Activated naive CD4-positive, alpha-beta T cell treated with Interleukin-2 at 50 U/mL for 16 hours (primary cell): ENCODE measurements at places on chromosomes 3 and 15.

DNA sequence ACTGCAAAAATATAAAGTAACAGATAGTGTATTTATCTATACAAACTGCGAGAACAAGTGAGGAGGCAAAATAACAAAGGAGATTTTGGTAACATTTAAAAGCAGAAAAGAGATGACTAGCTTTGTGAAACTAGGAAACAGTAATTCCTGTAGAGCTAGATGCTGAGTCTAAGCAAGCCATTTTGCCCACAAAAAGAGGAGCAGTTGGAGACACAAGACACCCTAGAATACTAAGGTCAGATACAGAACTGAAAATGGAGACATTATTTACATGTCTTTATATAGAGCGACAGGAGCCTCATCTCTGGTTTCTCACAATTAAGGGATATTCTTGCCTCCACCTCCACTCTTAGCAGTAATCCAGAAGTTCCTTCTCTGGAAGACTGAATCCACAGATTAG lies 732.4 kb upstream of the GBE1 start:
- no peak for DNase-seq

DNA sequence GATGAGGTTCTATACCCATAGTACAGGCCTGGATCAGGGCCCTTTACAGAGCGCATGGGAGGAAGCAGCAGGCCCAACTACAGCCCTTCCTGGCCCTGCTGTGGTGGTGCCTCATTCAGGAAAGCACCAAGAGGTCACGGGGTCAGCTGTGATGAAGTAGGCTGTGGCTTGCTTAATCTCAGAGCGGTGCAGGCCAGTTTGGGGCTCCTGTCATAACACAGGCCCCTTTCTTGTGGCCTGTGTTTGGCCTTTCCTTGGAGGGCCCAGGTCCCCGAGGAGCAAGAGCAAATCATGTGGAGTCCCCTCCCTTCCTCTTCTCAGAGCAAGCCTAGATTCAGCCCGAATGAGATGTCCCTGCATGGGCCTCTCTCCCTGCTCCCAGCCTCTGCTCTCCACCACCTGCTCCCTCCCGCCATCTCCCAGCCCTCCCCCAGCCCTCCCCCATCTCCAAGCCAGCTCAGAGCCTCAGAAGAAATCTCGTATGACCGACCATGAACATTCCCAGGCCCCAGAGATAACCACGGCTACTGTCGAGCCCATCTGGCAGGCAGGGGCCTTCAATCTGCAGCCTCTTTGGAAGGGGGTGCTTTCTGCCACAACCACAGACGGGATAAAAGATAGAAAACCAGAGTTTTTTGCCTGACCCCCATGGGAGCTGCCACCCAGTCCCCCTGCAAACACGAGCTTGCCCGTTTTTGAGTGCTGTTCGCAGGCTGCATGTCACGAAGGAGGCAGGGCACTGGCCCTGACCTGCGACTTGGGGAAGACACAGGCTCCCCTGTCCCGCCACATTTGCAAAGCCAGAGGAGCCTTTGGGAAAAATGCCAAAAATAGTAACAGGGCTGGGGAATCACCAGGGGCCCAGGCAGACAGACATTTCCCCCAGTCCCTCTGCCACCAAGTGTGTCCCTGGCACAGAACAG lies 32.3 kb upstream of the DUSP7 start:
- no peak for DNase-seq

DNA sequence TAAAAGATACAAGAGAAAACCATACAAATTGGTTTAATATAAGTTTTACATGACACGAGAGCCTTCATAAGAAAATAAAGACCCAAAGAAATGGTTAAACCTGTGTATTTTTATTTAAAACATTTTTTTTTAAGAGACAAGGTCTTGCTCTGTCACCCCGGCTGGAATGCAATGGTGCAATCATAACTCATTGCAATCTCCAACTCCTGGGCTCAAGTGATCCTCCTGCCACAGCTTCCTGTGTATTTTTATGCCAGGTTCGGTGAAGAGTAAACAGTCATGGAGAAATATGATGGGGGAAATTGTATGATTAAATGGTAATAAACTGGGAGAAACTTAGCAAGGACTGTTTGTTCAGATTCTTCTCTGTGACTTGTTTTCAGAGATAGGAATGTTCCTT lies 441.0 kb downstream of the TUSC7 start:
- DNase-seq, result no peak

DNA sequence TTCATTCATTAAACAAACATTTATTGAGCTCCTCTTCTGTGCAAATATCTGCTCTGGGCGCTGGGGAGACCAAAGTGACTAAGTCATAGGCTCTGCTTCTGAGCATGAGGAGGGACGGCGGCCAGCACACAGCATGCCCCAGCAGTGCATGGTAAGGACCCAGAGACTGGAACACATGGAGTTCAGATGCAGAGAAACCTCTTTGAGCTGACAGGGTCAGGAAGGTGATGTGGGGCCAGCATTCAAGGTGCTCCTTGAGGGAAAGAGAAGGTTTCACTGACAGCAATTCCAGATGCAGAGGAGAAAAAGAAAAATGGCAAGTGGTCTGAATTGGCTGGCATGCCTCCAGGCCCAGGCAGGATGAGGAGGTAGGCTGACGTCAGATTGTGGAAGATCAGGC lies 234.5 kb downstream of the UACA start:
- no peak for DNase-seq

GRCh38 chr3:99410789-99411311 lies 227.5 kb upstream of the COL8A1 start:
- DNase-seq, result no peak

- no peak for DNase-seq
Observed at GRCh38 chr3:30344288-30344687, 262.1 kb upstream of the TGFBR2 start.

- DNase-seq, result no peak
Observed at GRCh38 chr15:52306270-52306669, 10.7 kb upstream of the MYO5C start.

GRCh38 chr15:61654002-61654740 lies 406.1 kb downstream of the VPS13C start:
- DNase-seq, result no peak
